HFFc6 (cell line): ENCODE measurements at places on chromosomes 5 and 9. TPM values are rescaled to one million over a fixed set of nuclear protein-coding genes. Genes with fewer than 3 reads are reported as not detected.

Gene GDA
- total RNA-seq, result not detected in 3 replicates

Gene SLC6A7
- total RNA-seq, result not detected in 3 replicates

Gene BNC2
- 20.6 to 28.7 TPM (median 20.7 TPM) in 3 replicates for total RNA-seq

Gene NME5
- 0.15 to 0.67 TPM (median 0.43 TPM) in 3 replicates for total RNA-seq

Gene AKNA
- total RNA-seq, result 9.5 to 12.1 TPM (median 10.7 TPM) in 3 replicates

Gene OTULINL
- 8.3 to 20.3 TPM (median 10.5 TPM) in 3 replicates for total RNA-seq

DNA sequence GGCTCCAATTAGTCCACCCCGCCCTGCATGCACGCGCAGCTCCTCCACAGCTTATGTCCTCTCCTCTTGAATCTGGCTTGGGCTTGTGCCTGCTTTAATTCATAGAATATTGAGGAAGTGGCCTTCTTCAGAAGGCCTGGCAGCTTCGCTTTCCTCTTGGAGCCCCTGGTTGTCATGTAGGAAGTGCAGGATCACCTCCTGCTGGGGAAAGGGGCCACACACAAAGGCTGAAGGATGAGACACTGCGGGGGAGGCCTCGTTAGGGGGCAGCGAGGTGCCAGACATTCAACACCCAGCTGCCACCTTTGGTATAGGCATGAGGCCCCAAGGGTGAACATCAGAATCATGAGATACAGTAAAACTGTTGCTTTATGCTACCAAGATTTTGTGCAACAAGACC lies 2.7 kb upstream of the CNOT6 start:
- no peaks in the 10 kb centered on the region; the same call in 1 of the 2 replicates for H3K27me3 ChIP-seq
- peaks cover 25% of the 10 kb centered on the region for H3K4me1 ChIP-seq
- H3K27ac ChIP-seq, result no peak overlapping the region

- H3K4me3 ChIP-seq, result no peak overlapping the region
- no peaks in the 10 kb centered on the region for H3K27me3 ChIP-seq
- H3K4me1 ChIP-seq, result peaks cover 13% of the 10 kb centered on the region
These were observed 174.4 kb upstream of the RGMB start for GRCh38 chr5:98599016-98599415.

DNA sequence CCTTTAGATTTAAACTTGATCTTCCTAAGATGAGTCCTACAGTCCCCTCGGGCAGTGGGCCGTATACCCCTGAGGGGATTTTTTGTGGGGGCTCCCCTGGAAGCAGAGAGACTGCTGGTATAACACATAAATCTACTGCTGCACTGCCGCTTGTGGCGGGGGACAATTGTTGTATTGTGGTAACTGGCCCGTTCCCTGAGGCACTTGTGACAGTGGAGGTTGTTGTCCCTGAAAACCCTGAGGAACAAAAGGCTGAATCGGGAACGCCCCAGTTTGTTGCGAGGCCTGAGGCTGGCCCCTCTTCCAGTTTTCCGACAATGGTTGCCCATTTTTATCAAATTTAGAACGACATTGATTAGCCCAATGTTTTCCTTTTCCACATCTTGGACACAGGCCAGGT lies 4.7 kb upstream of the TMEM141 start:
- peaks cover 25% of the 10 kb centered on the region for H3K4me1 ChIP-seq
- DNase-seq, result no peak
- H3K4me3 ChIP-seq, result no peak overlapping the region

GRCh38 chr9:135039266-135039870 lies 48.1 kb upstream of the OLFM1 start:
- DNase-seq, result no peak
- H3K36me3 ChIP-seq, result no peaks in the 10 kb centered on the region
- peaks cover 20% of the 10 kb centered on the region for H3K27me3 ChIP-seq
- no peak overlapping the region for H3K27ac ChIP-seq
- no peak overlapping the region for H3K4me3 ChIP-seq
- no peaks in the 10 kb centered on the region for H3K4me1 ChIP-seq

GRCh38 chr9:130946766-130947617 lies 7.9 kb upstream of the FIBCD1 start:
- DNase-seq, result no peak
- H3K27me3 ChIP-seq, result peaks cover 47% of the 10 kb centered on the region
- peaks cover 9% of the 10 kb centered on the region; the same call in 1 of the 2 replicates for H3K4me1 ChIP-seq

DNA sequence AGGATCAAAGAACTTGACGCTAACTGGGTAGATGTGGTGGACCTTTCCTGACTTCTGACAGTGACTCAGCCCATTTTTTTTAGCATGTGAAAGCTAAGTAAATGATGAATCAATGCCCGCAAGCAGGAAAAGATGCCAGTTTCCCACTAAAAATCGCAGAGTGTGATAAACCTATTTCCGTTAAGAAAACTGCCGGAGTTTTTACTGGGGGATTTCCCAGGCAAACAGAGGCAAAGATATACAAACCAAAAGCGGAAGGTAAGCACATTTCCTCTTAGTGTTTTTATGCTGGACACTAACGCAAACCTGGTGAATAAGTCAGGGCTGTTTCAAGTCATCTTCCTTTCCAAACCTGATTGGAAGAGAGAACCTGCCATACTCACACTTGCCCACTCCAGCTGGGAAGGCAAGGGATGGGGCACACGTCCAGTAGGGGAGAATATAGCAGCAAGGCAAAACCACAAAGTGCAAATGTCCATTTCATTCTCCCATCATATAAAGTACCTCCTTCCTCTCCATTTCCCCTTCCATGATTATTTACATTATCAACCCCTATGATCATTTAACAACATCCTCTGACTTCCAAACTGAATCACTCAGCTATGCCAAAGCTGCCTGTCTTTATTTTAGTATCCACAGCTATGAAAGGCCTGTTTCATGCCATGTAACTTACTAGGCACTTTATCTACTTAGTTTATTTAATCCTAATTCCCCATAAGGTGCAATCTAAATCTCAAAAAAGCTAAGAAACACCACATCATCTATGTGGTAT lies 349.7 kb upstream of the RFX3 start:
- peaks cover 55% of the 10 kb centered on the region for H3K4me1 ChIP-seq
- DNase-seq, result peak; percentile 89
- peaks cover 55% of the 10 kb centered on the region for H3K36me3 ChIP-seq

DNA sequence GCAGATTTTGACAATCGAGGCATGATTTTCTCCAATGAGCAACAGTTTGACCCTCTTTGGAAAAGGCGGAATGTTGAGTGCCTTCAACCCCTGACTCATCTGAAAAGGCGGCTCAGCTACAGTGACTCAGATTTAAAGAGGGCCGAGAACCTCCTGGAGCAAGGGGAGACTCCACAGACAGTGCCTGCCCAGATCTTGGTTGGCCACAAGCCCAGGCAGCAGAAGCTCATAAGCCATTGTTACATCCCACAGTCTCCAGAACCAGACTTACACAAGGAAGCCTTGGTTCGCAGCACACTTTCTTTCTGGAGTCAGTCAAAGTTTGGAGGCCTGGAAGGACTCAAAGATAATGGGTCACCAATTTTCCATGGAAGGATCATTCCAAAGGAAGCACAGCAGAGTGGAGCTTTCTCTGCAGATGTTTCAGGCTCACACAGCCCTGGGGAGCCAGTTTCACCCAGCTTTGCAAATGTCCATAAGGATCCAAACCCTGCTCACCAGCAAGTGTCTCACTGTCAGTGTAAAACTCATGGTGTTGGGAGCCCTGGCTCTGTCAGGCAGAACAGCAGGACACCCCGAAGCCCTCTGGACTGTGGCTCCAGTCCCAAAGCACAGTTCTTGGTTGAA lies 13.6 kb downstream of the PTPDC1 start:
- peak overlapping the region; percentile 44 for H3K4me3 ChIP-seq
- peaks cover 28% of the 10 kb centered on the region for H3K4me1 ChIP-seq
- DNase-seq, result peak; percentile 88
- no peaks in the 10 kb centered on the region for H3K27me3 ChIP-seq
- H3K36me3 ChIP-seq, result no peaks in the 10 kb centered on the region
- H3K27ac ChIP-seq, result peak overlapping the region; percentile 81

DNA sequence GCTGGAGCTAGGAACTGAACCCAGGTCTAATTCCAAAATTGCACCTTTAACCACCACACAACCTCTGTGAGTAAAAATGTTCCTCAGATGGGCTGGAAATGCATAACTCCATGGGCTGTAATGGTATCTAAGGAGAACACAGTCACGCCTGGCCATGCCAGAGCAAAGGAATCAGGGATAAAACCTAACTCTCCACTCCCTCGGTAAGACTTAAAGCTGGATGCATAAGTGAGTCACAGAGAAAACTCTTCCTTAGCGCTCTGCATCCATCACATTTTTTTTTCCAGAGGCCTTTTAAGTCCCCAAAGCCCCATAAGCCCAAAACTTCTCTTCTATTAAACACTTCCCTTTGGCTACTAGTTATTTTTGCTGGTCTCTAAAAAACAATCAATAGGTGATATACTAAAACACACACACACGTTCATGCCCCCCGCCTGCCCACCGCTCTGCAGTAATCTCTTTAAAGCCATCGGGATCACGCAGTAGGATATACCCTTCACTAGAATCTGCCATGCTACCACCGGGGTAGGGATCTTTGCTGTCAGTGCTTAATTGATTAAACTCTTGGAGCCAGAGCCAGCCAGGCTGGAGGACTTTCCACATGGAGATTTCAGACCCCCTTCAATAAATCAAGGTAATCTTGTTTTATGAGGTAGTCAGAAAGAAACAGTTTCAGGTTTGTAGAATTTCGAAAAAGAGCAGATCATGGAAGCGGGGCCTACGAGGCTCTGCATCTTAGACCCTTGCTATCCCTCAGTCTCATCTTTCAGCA lies 212.9 kb downstream of the MAPKAP1 start:
- H3K27me3 ChIP-seq, result no peaks in the 10 kb centered on the region; the same call in 1 of the 2 replicates
- peaks cover 16% of the 10 kb centered on the region for H3K36me3 ChIP-seq
- H3K4me1 ChIP-seq, result peaks cover 33% of the 10 kb centered on the region

- H3K4me1 ChIP-seq, result peaks cover 10% of the 10 kb centered on the region
- no peak overlapping the region for H3K27ac ChIP-seq
- H3K36me3 ChIP-seq, result peaks cover 6% of the 10 kb centered on the region; the same call in 1 of the 2 replicates
- DNase-seq, result no peak
These were observed 5.4 kb upstream of the ZDHHC12 start for GRCh38 chr9:128729302-128729701.

GRCh38 chr5:147586221-147586620 lies 76.4 kb upstream of the DPYSL3 start:
- no peak overlapping the region for H3K4me3 ChIP-seq
- H3K36me3 ChIP-seq, result no peaks in the 10 kb centered on the region
- H3K4me1 ChIP-seq, result no peaks in the 10 kb centered on the region
- peaks cover 6% of the 10 kb centered on the region; the same call in 1 of the 2 replicates for H3K27me3 ChIP-seq
- no peak for DNase-seq

DNA sequence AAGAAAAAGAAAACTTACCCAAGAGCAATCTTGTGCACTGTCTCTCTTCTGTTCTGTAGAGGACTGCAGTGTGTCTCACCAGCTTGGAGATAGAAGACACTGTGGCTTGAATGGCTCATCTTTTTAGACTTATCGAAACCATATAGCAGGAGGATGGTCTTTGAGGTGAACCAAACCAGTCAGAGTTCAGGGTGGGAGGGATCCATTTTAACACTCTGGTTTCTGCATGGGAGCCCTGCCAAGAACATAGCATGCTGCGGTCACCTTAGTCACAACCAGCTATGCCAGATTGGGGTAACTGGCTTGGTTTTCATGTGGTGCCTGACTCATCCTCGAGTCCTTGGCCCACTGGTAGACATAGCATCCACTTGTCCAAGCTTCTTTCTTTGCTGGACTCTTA lies 135.1 kb downstream of the PAPPA start:
- peak; percentile 93 for DNase-seq
- peak overlapping the region; percentile 37; the same call in 1 of the 2 replicates for H3K4me3 ChIP-seq
- H3K27ac ChIP-seq, result peak overlapping the region; percentile 68; the same call in 1 of the 2 replicates
- peaks cover 19% of the 10 kb centered on the region for H3K4me1 ChIP-seq
- peaks cover 17% of the 10 kb centered on the region for H3K36me3 ChIP-seq

DNA sequence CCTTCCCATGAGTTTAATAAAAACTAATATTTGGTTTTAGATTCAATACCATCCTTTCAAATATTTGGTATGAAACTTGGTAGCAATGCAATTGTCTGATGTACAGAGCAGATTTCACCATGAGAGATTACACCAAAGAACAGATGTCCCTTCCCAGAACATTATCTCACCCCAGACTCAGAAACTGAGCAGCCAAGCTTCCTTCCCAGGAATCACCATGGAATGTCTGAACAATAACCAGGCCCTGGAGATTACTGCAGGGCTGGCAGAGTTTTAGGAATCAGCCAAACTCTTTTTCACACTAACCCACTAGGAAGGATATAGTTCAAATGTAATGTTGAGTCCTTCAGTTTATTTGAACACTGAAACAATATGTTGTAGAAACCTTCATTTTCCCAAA lies 23.9 kb downstream of the CLTA start:
- no peaks in the 10 kb centered on the region; the same call in 1 of the 2 replicates for H3K27me3 ChIP-seq
- peak overlapping the region; percentile 60 for H3K27ac ChIP-seq
- peaks cover 22% of the 10 kb centered on the region for H3K4me1 ChIP-seq
- H3K36me3 ChIP-seq, result peaks cover 42% of the 10 kb centered on the region

DNA sequence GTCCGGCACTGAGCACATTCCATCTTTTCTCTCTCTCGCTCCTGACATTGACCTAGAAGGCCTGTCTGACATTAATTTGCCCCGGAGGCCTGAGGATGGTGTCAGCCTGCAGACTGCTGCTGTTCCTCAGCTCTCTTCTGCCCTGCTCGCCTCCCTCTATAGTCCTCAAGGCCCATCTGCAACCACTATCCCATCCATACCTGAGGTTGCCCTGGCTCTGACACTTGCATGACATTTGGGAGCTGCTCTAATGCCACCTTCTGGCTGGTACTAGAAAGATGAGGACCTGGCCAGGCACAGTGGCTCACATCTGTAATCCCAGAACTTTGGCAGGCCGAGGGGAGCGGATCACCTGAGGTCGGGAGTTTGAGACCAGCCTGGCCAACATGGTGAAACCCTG lies 38.6 kb upstream of the GGTA1 start:
- H3K4me1 ChIP-seq, result no peaks in the 10 kb centered on the region
- no peak for DNase-seq
- no peaks in the 10 kb centered on the region for H3K36me3 ChIP-seq
- H3K27ac ChIP-seq, result no peak overlapping the region
- peaks cover 29% of the 10 kb centered on the region for H3K27me3 ChIP-seq
- no peak overlapping the region for H3K4me3 ChIP-seq

DNA sequence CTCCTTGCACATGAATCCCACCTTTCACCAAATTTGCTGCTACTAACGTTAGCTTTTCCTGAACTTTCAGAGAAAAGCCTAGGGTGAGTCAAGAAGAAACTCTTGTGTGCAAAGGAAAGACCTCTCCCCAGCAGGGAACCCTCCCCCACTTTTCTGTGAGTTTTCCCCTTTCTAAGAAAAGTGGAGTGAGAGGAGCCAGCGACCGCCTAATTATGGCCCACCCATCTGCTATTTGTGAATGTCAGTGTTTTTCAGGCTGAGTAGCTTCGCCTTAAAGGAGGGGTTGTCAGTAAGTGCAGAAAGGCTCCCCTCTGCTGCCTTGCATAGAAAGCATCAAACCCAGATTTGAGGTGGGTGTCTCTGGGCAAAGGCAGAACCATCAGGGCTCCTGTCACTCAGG lies 46.8 kb upstream of the SPOCK1 start:
- H3K27me3 ChIP-seq, result peaks cover 29% of the 10 kb centered on the region
- H3K4me3 ChIP-seq, result no peak overlapping the region
- no peaks in the 10 kb centered on the region; the same call in 1 of the 2 replicates for H3K36me3 ChIP-seq
- H3K4me1 ChIP-seq, result peaks cover 9% of the 10 kb centered on the region
- no peak overlapping the region for H3K27ac ChIP-seq

- DNase-seq, result no peak
- no peak overlapping the region for H3K27ac ChIP-seq
- peaks cover 8% of the 10 kb centered on the region; the same call in 1 of the 2 replicates for H3K27me3 ChIP-seq
- no peak overlapping the region for H3K4me3 ChIP-seq
- H3K36me3 ChIP-seq, result no peaks in the 10 kb centered on the region
- no peaks in the 10 kb centered on the region for H3K4me1 ChIP-seq
These were observed 492.7 kb upstream of the CLINT1 start for GRCh38 chr5:158351485-158352125.
